ENCODE measurements at places on chromosomes 13 and 19. TPM values are rescaled to one million over a fixed set of nuclear protein-coding genes. Genes with fewer than 3 reads are reported as not detected.

TEX29 gene
- not detected for total RNA-seq

SEMA6B gene
- 6.2 TPM for total RNA-seq

ATP4A gene
- total RNA-seq, result not detected

FREM2 gene
- total RNA-seq, result 0.37 TPM

GAPDHS gene
- not detected for total RNA-seq

USHBP1 gene
- total RNA-seq, result not detected

C1QTNF9B gene
- total RNA-seq, result not detected

FLT3LG gene
- 10.8 TPM for total RNA-seq

NRTN gene
- 0.40 TPM for total RNA-seq

DNA sequence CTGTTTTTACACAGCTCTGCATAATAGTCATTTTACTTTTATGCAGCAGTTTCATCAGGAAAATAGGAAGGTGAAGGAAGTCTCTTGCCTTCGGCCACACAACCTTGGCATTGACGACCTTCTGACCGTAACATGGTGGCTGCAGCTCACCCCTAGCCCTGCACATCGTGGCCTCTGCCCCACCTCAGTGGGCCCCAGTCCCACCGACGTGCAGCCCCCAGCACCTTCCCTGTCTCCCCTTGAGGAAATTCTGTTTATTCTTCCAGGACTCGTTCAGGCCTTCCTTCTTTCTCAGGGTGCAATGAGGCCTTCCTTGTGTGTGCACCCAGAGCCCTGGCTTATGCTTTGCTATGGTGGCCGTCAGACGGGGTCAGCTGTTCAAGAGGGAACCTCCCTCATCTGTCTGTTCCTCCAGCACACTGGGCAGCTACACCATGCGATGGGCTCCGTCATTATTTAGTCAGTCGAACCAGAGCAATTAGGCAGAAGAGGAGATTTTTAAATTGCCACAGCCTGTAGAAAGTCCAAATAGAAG, 33.3 kb downstream of the TMEM255B start:
- H3K4me1 ChIP-seq, result no peaks in the 10 kb centered on the region
- DNase-seq, result no peak
- H3K27me3 ChIP-seq, result peaks cover 15% of the 10 kb centered on the region

DNA sequence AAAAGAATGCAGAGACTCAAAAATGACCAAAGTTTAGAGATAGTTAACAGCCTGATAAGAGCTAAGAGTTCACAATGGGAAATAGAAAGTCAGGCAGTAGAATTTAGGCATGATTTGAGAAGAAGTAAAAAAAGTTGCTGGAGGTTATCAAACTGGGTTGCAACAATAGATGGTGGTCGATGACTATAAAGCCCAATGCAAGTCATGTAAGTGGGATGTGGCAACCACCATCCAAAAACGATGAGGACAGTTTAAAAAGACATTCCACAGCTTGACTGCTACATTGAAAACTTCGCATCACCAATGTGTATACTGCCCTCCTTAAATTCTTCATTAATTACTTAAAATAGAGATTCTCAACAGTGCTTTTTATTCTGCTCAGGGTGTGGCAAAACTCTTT, 19.7 kb downstream of the ELF1 start:
- H3K36me3 ChIP-seq, result no peaks in the 10 kb centered on the region
- no peaks in the 10 kb centered on the region for H3K27me3 ChIP-seq
- no peak for DNase-seq
- H3K4me3 ChIP-seq, result no peak overlapping the region
- no peak overlapping the region for H3K27ac ChIP-seq

- no peak overlapping the region for H3K4me3 ChIP-seq
- DNase-seq, result no peak
- peaks cover 8% of the 10 kb centered on the region for H3K36me3 ChIP-seq
- no peak overlapping the region for H3K27ac ChIP-seq
These were observed 37.7 kb downstream of the MYO9B start for GRCh38 chr19:17113127-17113785.

GRCh38 chr13:23979361-23980159, 82.3 kb upstream of the C1QTNF9B start:
- H3K4me1 ChIP-seq, result peaks cover 11% of the 10 kb centered on the region
- H3K27me3 ChIP-seq, result peaks cover 3% of the 10 kb centered on the region
- H3K27ac ChIP-seq, result peak overlapping the region; percentile 55
- peak overlapping the region; percentile 85 for H3K4me3 ChIP-seq
- DNase-seq, result peak; percentile 86

DNA sequence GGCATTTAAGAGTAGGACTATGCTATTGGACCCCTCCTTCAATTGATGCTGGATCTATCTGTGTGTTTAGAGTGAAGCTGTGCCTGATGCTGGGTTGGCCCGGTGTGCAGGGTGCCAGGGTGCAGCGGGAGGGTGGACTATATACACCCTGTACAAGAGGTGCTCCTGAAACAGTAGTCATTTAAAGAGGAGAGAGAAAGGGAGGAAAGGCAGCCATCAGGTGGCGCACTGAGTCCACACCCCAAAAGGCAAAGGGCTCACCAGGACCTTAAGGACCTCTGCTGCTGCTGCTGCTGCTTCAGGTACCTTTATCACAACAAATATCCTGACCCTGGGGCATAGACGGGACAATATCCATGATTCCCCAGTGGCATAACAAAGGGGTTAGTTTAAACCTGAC, 39.4 kb downstream of the ZNF136 start:
- H3K36me3 ChIP-seq, result peaks cover 48% of the 10 kb centered on the region
- H3K27ac ChIP-seq, result no peak overlapping the region
- no peak for DNase-seq
- no peaks in the 10 kb centered on the region for H3K4me1 ChIP-seq

DNA sequence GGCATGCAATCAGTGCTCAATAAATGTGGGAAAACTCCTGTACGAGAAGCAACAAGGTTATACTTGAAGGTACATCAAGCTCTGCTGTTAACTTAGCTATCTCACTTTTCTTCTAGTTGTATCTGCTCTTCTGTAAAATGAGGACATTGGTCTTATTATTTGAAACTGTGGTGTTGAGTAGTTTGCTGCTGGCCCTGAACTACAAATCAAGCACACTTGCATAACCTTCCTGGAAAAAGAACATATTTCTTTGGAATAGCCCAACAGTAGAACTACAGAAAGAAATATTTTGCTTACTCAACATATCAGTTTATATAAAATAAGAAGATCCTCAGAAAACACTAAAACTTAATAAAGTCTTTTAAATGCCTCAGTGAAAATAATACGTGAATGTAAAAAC, 203.0 kb downstream of the KCTD12 start:
- no peak overlapping the region for H3K4me3 ChIP-seq
- peaks cover 18% of the 10 kb centered on the region for H3K4me1 ChIP-seq
- no peaks in the 10 kb centered on the region for H3K36me3 ChIP-seq
- no peak overlapping the region for H3K27ac ChIP-seq

DNA sequence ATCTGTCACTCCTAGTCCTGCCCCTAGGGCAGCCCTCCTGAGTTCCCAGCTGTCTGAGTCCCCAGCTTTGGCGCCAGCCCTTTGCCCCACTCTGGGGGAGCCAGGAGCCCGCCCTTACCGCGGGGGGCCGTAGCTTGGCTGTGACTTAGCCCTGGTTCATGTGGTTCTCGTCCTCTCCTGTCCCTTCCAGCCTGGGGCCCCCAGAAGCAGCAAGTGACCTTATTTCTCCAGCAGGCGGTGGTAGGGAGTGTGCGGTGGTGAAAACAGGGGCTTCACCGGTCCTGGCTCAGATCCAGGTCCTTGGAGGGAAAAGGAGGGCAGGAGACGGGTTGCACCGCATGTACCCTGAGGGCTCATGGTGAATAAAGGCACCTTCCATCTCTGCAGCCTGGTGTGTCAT, 7.9 kb downstream of the GIPC3 start:
- no peaks in the 10 kb centered on the region for H3K36me3 ChIP-seq
- H3K4me1 ChIP-seq, result no peaks in the 10 kb centered on the region
- H3K27ac ChIP-seq, result no peak overlapping the region
- no peak for DNase-seq
- no peak overlapping the region for H3K4me3 ChIP-seq
- H3K27me3 ChIP-seq, result peaks cover 3% of the 10 kb centered on the region

- H3K27me3 ChIP-seq, result no peaks in the 10 kb centered on the region
- H3K27ac ChIP-seq, result peak overlapping the region; percentile 99
- DNase-seq, result no peak
- H3K4me1 ChIP-seq, result peaks cover 46% of the 10 kb centered on the region
These were observed 499 bp downstream of the LSM7 start for GRCh38 chr19:2327773-2328400.

- no peaks in the 10 kb centered on the region for H3K4me1 ChIP-seq
- DNase-seq, result no peak
These were observed 3.0 kb upstream of the RINL start for GRCh38 chr19:38880882-38881609.

- no peaks in the 10 kb centered on the region for H3K4me1 ChIP-seq
- DNase-seq, result no peak
- H3K36me3 ChIP-seq, result no peaks in the 10 kb centered on the region
These were observed 600.8 kb downstream of the DIAPH3 start for GRCh38 chr13:59562924-59563323.

GRCh38 chr19:22814124-22814523, 18.0 kb upstream of the ZNF723 start:
- no peaks in the 10 kb centered on the region for H3K4me1 ChIP-seq
- DNase-seq, result peak; percentile 4
- H3K27ac ChIP-seq, result no peak overlapping the region
- no peaks in the 10 kb centered on the region for H3K27me3 ChIP-seq
- H3K4me3 ChIP-seq, result no peak overlapping the region

DNA sequence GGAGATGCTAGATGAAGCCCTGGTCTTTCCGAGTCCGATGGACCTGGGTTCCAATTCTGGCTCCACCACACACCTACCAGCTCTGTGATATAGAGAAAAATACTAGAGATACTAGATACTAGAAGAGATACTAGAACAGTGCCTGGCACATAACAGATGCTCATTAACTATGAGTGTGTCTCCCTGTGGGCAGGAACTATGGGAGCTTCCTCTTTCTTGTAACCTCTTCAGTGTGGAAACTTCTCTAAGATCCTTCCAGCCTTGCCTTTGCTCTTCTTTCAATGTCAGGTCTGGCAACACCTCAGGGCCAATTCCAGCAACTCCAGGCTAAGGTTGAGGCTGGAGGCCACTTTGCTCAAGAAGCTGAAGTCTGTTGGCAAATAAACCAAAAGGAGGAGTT, 143.9 kb downstream of the KATNAL1 start:
- H3K4me1 ChIP-seq, result peaks cover 11% of the 10 kb centered on the region
- no peak overlapping the region for H3K27ac ChIP-seq
- H3K36me3 ChIP-seq, result no peaks in the 10 kb centered on the region
- H3K4me3 ChIP-seq, result no peak overlapping the region

- peak; percentile 80 for DNase-seq
- no peaks in the 10 kb centered on the region for H3K4me1 ChIP-seq
- H3K27ac ChIP-seq, result no peak overlapping the region
These were observed 60.1 kb downstream of the PEPD start for GRCh38 chr19:33461256-33462111.

GRCh38 chr13:48400850-48401291, 12.0 kb downstream of the LPAR6 start:
- peaks cover 78% of the 10 kb centered on the region for H3K4me1 ChIP-seq
- peak overlapping the region; percentile 12 for H3K4me3 ChIP-seq
- no peak for DNase-seq
- H3K27ac ChIP-seq, result peak overlapping the region; percentile 76
- no peaks in the 10 kb centered on the region for H3K27me3 ChIP-seq

GRCh38 chr13:37226971-37227370, 121.5 kb upstream of the CSNK1A1L start:
- peaks cover 2% of the 10 kb centered on the region for H3K36me3 ChIP-seq
- H3K4me1 ChIP-seq, result peaks cover 20% of the 10 kb centered on the region
- H3K27ac ChIP-seq, result peak overlapping the region; percentile 9
- H3K4me3 ChIP-seq, result no peak overlapping the region
- no peaks in the 10 kb centered on the region for H3K27me3 ChIP-seq
- DNase-seq, result no peak

DNA sequence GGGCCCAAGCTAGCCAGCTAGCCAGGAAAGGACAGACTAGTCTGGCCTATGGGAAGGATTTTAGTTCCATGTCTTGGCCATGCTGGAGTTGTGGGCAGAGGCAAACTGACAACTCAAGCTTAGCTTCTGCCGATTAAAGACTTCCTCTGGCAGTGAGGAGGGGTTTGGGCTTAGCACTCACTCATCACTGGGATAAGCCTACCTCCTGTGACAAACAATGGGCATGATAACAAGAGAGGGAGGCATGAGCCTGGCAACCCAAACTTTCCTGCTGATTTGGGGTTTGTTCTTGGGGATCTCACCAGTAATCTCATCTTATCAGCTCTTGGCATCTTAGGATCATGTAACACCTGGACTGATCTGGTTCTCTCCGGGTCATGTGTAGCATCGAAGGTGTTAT, 83.6 kb downstream of the KL start:
- H3K27me3 ChIP-seq, result no peaks in the 10 kb centered on the region
- H3K27ac ChIP-seq, result no peak overlapping the region
- H3K36me3 ChIP-seq, result peaks cover 23% of the 10 kb centered on the region
- peaks cover 9% of the 10 kb centered on the region for H3K4me1 ChIP-seq
- DNase-seq, result no peak
- H3K4me3 ChIP-seq, result no peak overlapping the region

GRCh38 chr19:52219611-52220010, 29.8 kb downstream of the PPP2R1A start:
- DNase-seq, result no peak
- H3K27me3 ChIP-seq, result no peaks in the 10 kb centered on the region
- H3K4me3 ChIP-seq, result no peak overlapping the region
- no peak overlapping the region for H3K27ac ChIP-seq
- no peaks in the 10 kb centered on the region for H3K4me1 ChIP-seq
- peaks cover 80% of the 10 kb centered on the region for H3K36me3 ChIP-seq

- no peak overlapping the region for H3K27ac ChIP-seq
- no peak overlapping the region for H3K4me3 ChIP-seq
- DNase-seq, result no peak
- H3K4me1 ChIP-seq, result no peaks in the 10 kb centered on the region
- H3K36me3 ChIP-seq, result no peaks in the 10 kb centered on the region
These were observed 1407.7 kb upstream of the SLC10A2 start for GRCh38 chr13:104473936-104474335.

DNA sequence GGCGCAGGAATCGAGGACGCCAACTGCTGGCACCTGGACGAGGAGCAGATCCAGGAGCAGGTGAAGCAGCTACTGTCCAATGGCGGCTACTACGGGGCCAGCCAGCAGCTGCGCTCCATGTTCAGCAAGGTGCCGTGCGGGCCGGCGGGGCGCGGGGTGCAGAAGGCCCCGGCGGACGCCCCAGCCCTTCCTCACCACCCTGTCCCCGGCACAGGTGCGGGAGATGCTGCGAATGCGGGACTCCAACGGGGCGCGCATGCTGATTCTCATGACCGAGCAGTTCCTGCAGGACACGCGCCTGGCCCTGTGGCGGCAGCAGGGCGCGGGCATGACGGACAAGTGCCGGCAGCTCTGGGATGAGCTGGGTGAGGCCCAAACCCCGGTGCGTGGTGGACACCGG, 13.6 kb downstream of the ZSWIM4 start:
- no peaks in the 10 kb centered on the region for H3K27me3 ChIP-seq
- H3K36me3 ChIP-seq, result peaks cover 13% of the 10 kb centered on the region
- no peak overlapping the region for H3K27ac ChIP-seq
- no peaks in the 10 kb centered on the region for H3K4me1 ChIP-seq
- no peak for DNase-seq
